HTR-8/SVneo (cell line): ENCODE measurements at places on chromosomes 16 and 17.
A peak's percentile ranks its signal among the peaks of the same experiment; 100 is the strongest.

DNA sequence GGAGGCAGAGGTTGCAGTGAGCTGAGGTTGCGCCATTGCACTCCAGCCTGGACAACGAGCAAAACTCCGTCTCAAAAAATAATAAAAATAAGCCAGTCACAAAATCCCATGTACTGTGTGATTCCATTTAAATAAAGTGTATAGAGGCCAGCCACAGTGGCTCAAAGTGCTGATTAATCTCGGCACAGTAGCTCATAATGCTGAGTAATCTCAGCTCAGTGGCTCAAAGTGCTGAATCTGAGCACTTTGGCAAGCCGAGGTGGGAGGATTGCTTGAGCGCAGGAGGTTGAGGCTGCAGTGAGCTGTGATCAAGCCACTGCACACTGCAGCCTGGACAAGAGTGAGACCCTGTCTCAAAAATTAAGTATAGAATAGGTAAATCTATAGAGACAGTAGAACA is 4.9 kb downstream of the TMED6 start:
- no peak for DNase-seq

- no peak for DNase-seq
These were observed 12.9 kb downstream of the SCNN1G start for GRCh38 chr16:23195366-23195978.

GRCh38 chr17:60447375-60447774 is 25.1 kb downstream of the CHCT1 start:
- no peak for DNase-seq

DNA sequence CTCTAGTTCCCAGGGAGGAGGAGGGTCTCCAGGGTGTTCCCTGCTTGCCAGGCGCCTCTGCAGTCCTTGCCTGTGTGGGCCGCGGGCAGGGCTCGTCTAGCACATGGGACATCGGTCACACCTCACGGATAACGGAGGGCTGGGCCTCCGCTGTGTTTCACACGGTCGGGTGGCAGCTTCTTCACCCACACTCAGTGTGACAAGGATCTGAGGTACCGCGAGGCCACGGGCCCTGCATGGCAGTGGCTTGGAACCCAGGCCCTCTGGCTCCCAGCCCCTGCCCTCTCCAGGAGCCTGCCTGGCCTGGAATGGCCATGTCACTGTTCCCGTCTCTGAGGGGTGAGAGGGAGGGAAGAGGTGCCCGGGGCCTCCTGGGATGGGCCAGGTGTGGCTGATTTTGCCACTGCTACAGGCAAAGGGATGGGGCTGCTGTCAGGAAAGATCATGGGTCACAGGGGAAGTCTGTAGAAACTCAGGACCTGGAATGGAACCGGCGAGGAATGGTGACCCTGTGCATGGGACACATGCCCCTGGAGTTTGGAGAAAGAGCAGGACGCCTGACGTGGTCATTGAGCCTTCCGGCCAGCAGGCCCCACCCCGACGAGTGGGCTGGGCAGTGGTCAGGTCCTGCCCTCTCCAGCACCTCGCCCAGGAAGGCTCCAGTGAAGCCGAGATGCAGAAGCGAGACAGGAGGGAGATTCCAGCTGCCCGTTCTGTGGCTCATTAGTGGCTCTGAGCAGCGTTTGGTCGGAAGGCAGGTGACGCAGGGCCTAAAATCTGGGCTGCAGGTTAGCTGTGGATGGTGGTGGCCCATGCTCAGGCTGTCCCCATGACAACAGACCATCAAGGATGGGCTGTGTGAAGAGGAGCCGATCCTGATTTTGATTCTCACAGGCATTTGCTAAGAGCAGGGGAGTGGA is 76.5 kb upstream of the GSE1 start:
- DNase-seq, result no peak

DNA sequence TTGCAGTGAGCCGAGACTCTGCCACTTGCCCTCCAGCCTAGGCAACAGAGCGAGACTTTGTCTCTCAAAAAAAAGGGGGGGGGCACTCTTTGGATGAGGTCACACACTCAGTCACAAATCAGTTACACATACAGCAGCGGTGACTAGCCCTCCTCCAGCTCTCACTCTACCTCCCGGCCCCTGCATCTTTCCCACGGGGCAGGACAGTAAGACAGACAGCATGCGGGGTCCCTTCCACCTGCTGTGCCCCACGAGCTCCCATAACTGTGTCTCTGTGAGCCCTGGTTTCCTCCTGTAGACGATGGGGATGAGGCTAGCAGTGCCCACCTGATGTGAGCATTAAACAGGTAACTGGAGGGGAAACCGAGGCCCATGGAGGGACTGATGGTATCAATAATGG is 5.2 kb downstream of the CIBAR2 start:
- DNase-seq, result no peak

DNA sequence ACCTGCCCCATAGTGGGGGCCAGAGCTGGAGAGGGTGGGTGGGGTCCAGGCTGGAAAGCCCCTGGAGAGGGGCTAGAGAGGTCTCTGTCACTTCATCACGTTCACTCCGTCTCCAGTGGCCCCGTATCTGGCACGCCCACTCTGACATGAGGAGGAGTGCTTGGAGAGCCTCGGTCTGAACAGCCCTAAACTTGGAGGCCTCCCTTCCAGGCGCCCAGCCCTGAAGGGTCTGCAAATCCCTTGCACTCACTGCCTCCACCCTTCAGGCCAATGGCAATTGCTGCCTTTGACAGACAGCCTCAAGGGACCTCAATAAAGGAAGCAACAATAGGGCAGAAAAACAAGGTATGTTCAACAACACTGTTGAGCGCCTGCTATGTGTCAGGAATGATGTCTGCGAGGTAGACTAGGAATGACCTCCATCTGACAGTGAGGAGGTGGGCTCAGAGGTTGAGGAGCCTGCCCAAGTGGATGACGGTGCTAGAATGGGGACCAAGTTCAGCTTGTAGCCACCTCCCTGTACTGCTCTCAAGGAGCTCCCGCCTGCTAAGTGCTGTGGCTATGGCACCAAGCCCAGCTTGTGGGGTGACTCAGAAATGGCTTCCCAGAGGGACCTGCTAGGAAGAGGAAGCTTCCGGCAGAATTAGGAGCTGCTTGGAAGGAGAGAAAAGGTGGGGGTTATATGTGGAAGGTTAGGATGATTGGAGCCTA is 2.9 kb upstream of the EPX start:
- DNase-seq, result peak; percentile 92

GRCh38 chr17:7292194-7292593 is 2.2 kb downstream of the YBX2 start:
- DNase-seq, result no peak

- no peak for DNase-seq
These were observed 35.7 kb downstream of the PLD6 start for GRCh38 chr17:17170346-17170985.

GRCh38 chr16:6576606-6577005 is 756.0 kb upstream of the RBFOX1 start:
- no peak for DNase-seq

GRCh38 chr16:67137605-67138004 is 13.2 kb downstream of the B3GNT9 start:
- DNase-seq, result no peak

DNA sequence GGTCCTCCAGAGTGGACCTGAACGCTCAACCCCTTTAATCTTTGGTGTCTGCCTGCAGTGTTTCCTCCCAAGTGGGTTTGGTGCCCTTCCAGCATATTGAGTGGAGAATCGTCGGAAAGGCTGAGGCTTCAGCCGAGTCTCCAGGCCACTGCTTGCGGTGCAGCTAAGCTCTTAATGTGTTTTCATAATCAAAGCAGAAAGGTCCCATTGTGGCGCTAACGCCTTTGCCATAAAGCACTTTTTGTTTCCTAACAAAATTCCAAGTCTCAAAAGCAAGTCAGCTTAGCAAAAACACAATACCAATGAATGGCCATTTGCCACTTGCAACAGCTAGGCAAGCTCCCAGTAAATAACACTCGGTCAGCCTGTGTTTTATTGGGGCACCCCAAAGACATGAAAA is 57.6 kb downstream of the KSR1 start:
- no peak for DNase-seq
